ENCODE measurements at places on chromosomes 2 and 18.

- DNase-seq, result peak; percentile 84
These were observed 4.6 kb downstream of the CDCA7 start for GRCh38 chr2:173359231-173359630.

DNA sequence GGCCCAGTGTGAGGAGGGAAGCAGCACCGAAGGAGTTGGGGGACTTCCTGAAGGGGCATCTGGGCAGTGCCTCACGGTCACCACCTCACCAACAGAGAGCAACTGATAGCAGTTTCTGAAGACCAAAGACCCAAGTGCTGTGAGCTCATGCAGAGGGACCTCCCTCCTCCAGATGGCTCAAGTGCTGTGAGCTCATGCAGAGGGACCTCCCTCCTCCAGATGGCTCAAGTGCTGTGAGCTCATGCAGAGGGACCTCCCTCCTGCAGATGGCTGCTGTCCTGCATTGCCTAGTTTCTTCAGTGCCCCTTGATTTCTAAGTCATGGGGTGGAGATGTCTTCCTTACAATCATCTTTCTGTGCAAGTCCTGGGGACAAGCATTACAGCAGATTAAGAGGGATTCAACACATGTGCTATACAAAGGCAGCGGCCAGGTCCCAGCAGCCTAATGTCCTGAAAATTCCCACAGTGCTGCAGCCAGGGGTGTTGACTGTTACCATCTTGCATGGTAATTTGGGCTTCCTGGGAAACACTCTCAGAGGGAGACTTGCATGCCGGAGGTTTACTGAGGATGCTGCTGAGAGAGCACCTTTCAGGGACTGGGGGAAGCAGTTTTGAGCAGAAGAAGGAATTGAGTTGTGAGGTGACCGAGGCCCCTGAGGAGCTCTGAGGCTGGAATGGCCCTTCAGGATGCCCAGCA is 409.3 kb downstream of the GALR1 start:
- no peak for DNase-seq

DNA sequence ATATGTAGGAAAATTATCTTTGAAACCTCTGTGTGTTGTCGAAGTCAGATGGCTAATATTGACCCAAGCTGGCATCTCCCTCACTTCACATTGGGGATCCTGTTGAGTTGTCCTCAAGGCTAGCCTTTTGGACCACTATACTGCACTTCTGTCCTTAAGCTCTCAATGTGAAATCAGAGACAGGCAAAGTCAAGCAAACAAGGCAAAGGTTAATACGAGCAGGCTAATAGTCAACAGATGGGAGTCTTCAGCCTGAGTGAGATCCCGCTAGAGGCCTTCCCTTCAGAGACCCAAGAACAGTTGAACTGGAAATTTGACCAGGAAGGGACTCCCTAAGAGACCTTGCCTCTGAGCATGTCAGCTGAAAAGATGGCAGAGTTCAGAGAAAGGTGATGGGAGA is 475.4 kb downstream of the PARD3B start:
- no peak for DNase-seq

- DNase-seq, result no peak
These were observed 1.5 kb downstream of the GPC1 start for GRCh38 chr2:240436683-240437550.

DNA sequence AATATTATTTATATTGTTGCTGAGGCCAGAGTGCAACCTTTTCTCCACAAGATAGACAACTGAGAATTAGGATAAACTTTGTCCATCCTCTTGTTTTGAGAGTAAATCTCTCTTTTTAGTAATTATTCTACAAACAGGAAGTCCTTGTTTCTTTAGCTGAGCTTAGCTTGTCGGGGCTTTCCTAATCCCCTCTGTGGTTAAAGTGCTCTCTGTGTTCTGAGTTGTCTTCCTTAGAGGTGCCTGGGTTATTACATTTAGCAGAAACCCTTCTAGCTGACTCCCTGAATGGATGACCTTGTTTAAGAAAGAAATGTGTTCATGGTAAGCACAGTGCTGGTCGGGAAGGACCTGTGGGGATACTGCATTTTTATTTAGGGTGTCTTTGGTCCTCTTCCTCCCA is 12.7 kb downstream of the USP39 start:
- no peak for DNase-seq

- DNase-seq, result no peak
These were observed 75.7 kb upstream of the OTOS start for GRCh38 chr2:240216167-240216566.

GRCh38 chr2:42572297-42573081 is 4.1 kb downstream of the MTA3 start:
- DNase-seq, result no peak
